Lung (tissue), 17 donors: ENCODE measurements at places on chromosomes 3 and 15. TPM values are rescaled to one million over a fixed set of nuclear protein-coding genes. Genes with fewer than 3 reads are reported as not detected.
A peak's percentile ranks its signal among the peaks of the same experiment; 100 is the strongest.

The PAQR5 gene
- polyA plus RNA-seq, result 9.2 TPM

The GOLGA6L26 gene
- not detected for polyA plus RNA-seq

The WDR93 gene
- polyA plus RNA-seq, result 0.95 TPM

The CLEC3B gene
- polyA plus RNA-seq, result 167 TPM

The FAM107A gene
- 21.3 TPM for polyA plus RNA-seq

The BNC1 gene
- 0.23 TPM for polyA plus RNA-seq

The FETUB gene
- polyA plus RNA-seq, result not detected

The SMAD6 gene
- polyA plus RNA-seq, result 56.0 TPM

The EXD1 gene
- 0.05 TPM for polyA plus RNA-seq

The UROC1 gene
- polyA plus RNA-seq, result 0.01 TPM

The SLC51B gene
- polyA plus RNA-seq, result 0.98 TPM

The C2CD4B gene
- 8.1 TPM for polyA plus RNA-seq

The COL6A6 gene
- 2.8 TPM for polyA plus RNA-seq

The IL17RB gene
- polyA plus RNA-seq, result 2.5 TPM

DNA sequence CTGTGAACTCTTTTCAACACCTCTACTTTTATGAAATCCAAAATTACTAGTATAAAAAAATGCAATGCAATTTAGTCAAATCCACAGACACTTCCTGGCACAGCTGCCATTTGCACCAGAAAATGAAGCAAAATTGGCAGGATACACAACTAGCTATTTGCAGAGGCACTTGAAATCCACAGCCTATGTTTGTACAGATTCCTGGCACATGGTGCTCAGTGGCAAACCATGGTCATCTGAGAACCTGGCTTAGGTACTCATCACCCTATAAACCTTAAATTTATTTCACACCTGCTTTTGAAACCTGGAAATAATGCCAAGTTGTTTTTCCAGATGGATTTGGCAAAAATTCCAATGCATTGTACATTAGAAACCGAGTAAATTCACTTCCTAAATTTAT, 20.2 kb upstream of the PPM1L start:
- no peak for DNase-seq

DNA sequence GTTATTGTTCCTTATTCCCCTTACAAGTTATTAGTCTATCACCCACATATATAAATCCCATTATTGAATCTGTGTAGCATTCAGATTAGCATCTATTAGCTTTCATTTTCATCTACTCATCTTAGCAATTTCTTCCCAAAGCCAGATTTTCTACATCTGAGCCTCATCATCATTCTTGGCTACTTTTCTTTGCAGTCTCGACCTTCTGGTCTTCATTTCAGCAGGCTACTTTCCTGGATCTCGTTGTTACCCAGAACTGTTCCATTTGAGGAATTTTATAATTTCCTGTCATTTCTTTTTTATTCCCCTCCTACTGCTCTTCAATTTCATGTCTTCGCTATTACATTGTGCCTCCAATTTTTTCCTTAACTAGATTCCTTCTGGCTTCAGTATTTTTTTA, 51.8 kb downstream of the SPRED1 start:
- no peak for DNase-seq

GRCh38 chr3:126360046-126360713, 3.0 kb upstream of the KLF15 start:
- DNase-seq, result no peak

GRCh38 chr3:189446959-189447560, 184.1 kb upstream of the TP63 start:
- peak; percentile 82 for DNase-seq

GRCh38 chr3:189273736-189274135, 102.0 kb downstream of the TPRG1 start:
- no peak for DNase-seq

DNA sequence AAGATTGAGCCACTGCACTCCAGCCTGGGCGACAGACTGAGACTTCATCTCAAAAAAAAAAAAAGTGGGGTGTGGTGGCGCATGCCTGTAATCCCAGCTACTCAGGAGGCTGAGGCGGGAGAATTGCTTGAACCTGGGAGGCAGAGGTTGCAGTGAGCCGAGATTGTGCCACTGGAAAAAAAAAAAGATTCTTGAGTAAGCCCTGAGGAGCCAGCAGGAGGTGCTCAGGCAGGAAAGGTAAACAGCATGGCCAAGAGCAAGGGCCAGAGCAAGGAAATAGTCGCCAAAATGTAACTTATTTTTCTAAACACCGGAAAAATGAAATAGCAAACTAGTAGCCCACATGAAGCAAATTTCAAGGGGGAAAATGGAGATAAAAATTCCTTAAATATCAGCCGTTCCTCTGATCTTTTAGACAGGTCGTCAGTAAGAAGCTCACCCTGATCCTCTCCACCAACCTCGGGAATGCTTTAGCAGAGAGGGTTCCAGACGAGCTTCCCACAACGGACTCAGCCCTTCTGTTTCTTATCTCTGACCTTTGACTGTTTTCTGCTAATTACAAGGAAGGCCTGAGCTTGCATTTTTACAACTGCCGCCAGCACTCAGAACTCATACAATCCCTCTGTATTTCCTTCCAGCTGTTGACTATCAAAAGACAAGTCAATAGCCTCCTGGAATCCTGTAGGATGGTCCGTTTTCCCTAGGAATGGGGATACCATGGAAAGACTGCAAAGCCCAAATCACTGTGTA, 45.0 kb upstream of the AKAP13 start:
- DNase-seq, result peak; percentile 94

- DNase-seq, result no peak
These were observed 31.7 kb downstream of the PRR20G start for GRCh38 chr3:127256138-127256537.

GRCh38 chr15:73927476-73928240, 1.4 kb downstream of the LOXL1 start:
- peak; percentile 69 for DNase-seq

- no peak for DNase-seq
These were observed 31.6 kb downstream of the DRD3 start for GRCh38 chr3:114147251-114147650.

DNA sequence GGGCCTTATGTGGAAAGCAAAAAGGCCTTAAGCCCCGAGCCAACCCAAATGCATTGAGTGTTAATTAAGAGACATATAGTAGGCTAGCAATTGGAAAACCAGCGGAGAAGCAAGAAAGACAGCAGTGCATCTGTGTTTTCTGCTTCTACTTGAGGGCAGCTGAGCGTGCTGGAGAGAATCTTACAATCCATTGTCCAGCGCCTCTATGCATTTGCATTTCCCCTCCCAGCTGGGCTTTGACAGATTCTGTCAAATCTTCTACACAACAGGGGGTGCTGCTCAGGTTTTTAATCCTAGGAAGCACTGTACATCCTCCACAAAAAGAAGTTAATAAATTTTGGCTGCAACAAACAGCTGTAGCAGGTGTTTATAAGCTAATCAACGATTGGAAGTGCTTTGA, 23.9 kb downstream of the SSR3 start:
- no peak for DNase-seq

GRCh38 chr3:46406788-46407611, at the start of the genes CCR5AS and CCRL2:
TSS of gene CCR5AS (minus strand) at chr3:46407066.
TSS of gene CCRL2 (plus strand) at chr3:46407259. CDS start at chr3:46408080, 821 bp downstream.
- DNase-seq, result peak; percentile 48

GRCh38 chr3:62090519-62090918, 282.8 kb downstream of the FEZF2 start:
- no peak for DNase-seq

DNA sequence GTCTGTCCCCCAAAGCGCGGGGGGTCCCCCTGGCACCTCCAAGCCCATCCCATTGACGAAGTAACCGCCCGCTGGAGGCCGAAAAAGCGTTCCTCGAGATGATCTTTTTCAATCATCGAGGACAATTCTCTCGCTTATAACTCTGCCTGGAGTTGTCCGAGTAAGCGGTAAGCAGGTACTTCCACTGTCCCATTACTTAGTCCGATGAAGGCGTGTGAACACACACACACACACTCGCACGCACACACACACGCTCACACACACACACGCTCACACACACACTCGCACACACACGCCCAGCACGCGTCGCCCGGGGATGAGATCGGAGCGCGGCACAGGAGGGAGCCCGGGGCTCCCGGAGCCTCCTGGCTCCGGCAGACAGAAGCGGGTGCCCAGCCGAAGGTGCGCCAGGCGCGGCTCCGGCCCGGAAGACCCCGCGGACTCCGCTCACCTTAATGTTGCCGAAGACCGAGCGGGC, 430 bp downstream of the SLCO2A1 start:
- peak; percentile 53 for DNase-seq

- no peak for DNase-seq
These were observed 90.1 kb upstream of the BHLHE40 start for GRCh38 chr3:4888913-4889846.

DNA sequence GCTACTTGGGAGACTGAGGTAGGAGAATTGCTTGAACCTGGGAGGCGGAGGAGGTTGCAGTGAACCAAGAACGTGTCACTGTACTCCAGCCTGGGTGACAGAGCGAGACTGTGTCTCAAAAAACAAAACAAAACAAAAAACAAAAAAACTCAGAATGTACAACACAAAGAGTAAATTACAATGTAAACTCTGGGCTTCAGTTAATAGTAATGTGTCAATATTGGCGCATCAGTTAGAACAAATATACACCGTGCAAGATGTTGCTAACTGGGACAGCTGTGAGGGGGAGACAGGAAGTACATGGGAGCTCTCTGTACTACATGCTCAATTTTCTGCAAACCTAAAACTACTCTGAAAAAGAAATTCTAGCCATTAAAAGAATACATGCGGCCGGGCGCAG, 23.5 kb upstream of the TRPM1 start:
- DNase-seq, result no peak

GRCh38 chr15:94175420-94175819, 55.9 kb upstream of the MCTP2 start:
- DNase-seq, result peak; percentile 22

DNA sequence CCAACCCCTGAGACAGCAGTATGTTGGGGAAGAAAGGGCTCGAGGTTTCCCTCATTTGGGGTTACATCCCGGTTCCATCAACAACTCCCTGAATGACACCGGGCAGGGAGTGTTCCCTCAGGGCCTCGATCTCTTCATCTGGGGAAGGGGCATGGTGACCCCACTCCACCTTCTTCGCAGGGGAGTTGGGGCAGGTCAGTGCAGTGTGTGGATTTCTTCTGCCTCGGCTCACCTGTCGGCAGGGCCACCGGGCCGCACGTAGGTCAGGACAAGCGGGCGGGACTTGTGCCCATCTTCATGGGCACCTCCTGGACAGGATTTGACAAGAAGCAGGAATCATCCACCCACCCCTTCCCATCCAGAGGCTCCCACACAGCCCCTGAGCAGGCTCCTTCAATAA, 17.4 kb downstream of the GRIP2 start:
- no peak for DNase-seq

- DNase-seq, result no peak
These were observed 396.6 kb downstream of the GABRB3 start for GRCh38 chr15:26376243-26376642.

GRCh38 chr3:151074256-151074655, 11.2 kb upstream of the MED12L start:
- DNase-seq, result no peak

DNA sequence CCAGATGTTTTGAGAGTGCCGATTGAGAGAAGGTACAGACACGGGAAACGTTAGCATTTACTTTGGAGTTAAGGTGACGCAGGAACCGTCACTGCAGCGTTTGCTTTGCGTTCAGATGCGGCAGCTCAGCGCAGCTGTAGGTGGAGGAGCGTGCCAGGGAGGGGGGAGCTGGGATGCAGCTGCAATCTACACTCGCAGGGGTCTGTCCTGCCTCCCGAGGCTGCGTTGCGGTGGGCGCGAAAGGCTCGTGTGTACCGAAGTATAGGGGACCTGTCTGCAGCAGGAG, 425 bp upstream of the FYTTD1 start:
- DNase-seq, result peak; percentile 74

DNA sequence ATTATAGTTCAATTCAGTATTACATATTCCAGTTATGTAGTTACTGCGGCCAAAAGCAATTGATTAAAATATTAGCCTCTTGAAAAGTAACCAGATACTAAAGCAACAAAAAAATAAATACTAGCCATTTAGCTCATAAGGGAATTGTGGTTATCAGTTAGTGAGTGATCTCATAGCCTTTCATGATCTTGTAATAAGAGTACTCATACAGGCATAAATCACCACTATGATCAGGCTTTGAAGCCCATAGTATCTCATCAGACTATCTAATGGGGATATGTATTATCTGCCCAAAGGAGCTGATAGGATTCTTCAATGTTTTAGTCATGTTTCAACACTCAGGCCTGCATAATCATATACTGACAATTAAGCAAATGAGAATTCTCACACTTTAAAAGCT, 184.1 kb upstream of the CCDC54 start:
- no peak for DNase-seq

DNA sequence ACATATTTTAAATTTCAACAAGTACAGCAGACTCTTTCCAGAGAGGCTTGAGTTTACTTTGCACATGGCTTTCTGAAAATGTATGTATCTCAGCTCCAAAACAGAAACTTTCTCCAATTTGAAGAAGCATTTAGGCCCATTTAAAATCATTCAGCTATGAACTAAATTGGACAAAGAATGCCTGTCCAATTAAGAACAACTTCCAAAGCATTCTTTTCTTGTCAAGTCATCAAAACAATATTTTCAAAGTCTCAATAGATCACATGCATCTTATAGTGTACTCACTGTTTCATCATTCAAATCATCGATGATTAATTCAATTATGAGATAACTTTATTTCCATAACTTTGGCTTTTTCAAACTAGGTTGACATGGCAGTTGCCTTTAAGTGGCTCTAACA, 95.2 kb downstream of the KBTBD8 start:
- no peak for DNase-seq

DNA sequence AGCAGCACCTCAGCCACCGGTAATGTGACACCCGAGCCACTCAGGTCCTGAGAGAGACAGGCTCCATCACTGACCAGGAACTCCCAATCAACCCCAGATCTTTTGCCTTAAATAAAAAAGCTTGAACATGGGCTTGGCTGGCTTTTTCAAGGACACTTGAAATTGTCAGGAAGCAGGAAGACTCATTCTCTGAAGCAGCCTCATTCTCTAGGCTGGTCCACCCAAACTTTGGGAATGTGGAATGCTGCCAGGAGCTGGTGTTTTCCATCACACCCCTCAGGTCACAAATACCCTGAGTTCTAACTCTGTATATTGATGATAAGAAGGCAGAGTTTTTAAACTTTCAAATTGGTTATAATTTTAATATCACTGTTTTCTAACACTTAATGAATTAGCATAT, 17.0 kb downstream of the CXCR6 start:
- DNase-seq, result no peak

DNA sequence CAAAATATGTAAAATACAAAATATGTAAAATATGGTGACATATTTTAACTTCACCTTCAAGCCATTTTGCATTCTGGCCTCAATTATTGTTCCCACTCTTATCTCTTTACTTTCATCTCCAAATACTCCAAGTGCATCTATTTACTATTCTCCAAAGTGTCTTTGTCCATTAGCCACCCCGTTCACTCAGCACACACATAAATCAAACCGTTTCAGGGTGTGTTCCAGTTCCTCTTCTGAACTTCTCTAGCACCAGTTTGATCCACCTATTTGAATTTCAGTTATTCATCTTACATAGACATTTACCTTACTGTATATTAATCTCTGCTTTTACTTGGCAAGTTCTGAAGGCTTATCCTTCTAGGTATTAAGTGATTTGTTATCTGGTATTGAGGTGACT, 45.1 kb downstream of the SGO1 start:
- no peak for DNase-seq

GRCh38 chr15:66505430-66505811, 295 bp downstream of the ZWILCH start:
- DNase-seq, result no peak

- DNase-seq, result no peak
These were observed 31.1 kb upstream of the NR2E3 start for GRCh38 chr15:71779073-71779797.

GRCh38 chr3:77041811-77042210, 1.9 kb downstream of the ROBO2 start:
- DNase-seq, result peak; percentile 67

GRCh38 chr15:73325191-73325861, 43.4 kb downstream of the HCN4 start:
- no peak for DNase-seq

GRCh38 chr3:99659032-99659431, 20.6 kb downstream of the COL8A1 start:
- DNase-seq, result no peak
